ENCODE measurements at places on chromosomes 2 and 18.

DNA sequence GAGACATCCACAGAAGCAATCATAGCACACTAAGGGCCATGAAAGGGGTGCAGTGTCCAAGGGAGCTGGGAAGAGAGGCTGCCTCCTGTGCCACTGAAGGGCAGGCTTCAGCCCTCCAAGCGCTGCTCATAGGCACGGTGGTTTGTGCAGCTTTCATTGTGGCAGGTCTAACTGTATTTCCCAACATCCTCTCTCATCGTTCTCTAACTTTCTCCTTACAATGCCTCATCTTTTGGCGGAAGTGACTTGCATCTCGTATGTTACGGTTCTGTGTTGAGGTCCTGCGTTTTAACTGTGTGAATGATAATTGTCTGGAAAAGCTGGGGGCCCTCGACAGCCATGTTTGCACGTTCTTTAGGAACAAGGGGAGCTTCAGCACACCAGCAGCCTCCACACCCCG, 213.9 kb downstream of the GBX2 start:
- DNase-seq = no peak

DNA sequence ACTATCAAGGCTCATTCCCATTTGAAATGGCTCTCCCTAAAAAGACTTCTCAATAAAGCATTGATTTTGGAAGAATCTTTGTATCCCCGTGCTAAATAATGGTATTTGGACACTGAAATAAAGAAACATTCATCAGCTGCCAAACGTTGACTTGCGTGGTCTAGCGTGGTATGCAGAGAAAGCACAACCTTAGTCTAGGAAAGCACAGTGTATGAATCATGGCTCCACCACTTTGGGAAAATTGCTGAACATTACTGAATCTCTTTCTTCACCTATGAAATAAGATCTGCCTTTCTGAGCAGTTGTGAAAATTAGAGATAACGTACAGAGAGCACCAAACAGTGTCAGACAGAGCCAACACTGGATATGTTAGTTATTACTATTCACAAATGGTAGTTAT, 353.9 kb downstream of the SS18 start:
- no peak for DNase-seq

GRCh38 chr18:28108814-28109213, 68.1 kb downstream of the CDH2 start:
- DNase-seq = no peak

GRCh38 chr2:17470855-17471641, 47.2 kb downstream of the RAD51AP2 start:
- peak; percentile 6 for DNase-seq

- no peak for DNase-seq
Observed at GRCh38 chr2:41774011-41774605, 273.7 kb upstream of the PKDCC start.

DNA sequence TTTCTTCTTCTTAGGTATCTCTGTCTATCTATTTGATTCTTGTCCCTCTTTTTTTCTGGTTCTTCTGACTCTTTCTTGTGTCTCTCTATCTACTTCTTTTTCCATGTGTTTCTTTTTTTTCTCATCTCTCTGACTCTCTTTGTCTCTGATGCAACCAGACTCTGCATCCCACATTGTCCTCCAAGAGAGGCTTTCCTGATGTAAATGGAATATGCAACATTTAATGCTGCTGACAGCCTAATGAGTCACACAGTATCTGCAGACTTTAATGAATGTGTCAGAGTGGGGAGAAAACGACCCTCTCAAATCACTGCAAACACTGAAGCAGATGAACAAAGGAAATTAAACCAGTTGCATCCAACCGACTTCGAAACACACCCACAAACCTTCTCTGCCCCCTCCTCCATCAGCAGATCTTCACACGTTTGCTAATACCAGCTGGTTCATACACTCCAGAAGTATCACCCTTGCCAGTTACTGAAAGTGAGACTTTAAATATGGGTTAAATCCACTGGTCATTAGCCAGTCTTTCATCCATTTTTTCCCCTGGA, 351.5 kb downstream of the TXNL1 start:
- no peak for DNase-seq

- DNase-seq = no peak
Observed at GRCh38 chr2:239780236-239780994, 244.7 kb downstream of the NDUFA10 start.

DNA sequence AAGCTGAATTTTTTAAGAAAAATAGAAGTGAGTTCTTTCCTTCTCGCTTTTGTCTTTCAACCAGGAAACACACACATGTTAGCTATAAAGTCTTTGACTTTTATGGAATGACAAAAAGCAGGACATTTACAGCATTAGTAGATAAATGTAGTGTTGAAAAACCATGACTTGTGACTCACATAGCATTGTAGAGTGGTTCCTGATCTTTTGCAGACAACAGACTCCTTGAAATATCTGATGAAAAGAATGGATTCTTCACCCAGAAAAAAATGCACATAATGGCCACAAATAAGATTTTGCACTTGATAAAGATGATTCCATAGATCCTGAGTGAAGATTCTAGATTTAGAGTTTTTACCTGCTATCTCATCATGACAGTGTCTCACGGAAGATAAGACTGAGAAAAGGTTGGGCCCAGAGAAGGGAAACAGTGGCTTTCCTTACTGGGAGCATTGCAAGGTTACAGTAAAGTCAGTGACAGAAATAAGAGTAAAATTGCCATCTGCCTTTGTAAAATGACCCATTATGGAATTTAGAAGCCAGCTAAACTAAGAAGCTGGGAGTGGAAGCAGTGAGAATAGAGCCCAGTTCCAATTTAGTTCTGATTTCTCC, 14.0 kb downstream of the SMARCAL1 start:
- DNase-seq = no peak

GRCh38 chr2:172878260-172878659, 142.6 kb downstream of the RAPGEF4 start:
- DNase-seq = no peak

- no peak for DNase-seq
Observed at GRCh38 chr2:102295566-102295965, 15.8 kb upstream of the IL1RL1 start.

DNA sequence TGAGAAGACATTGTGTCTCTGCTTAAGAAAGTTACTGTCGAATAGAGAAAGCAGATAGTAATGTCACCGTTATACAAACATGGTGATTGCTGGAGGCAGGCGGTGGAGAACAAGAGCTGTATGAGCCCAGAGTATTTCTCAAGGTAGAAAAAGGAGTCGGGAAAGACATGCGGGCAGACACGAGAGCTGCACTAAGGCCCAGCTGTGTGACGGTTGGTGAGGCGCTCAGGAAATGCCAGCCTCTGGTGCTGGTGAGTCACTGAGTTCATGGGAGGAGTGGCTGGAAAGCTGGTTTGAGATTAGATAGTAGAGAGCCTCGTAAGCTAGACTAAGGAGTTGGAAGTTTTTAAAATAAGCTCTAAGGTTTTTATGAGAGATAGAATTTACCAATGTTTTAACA, 390.9 kb upstream of the TRIB2 start:
- DNase-seq = peak; percentile 59

Measured in suppressor macrophage treated with lipopolysaccharide for 1 hour (primary cell).